AG08396 (cell line): ENCODE measurements at places on chromosomes 16 and 17.

- no peak for DNase-seq
These were observed 130.7 kb downstream of the CPPED1 start for GRCh38 chr16:12672986-12673385.

GRCh38 chr17:53527473-53527872 is 295.3 kb upstream of the KIF2B start:
- DNase-seq: no peak

DNA sequence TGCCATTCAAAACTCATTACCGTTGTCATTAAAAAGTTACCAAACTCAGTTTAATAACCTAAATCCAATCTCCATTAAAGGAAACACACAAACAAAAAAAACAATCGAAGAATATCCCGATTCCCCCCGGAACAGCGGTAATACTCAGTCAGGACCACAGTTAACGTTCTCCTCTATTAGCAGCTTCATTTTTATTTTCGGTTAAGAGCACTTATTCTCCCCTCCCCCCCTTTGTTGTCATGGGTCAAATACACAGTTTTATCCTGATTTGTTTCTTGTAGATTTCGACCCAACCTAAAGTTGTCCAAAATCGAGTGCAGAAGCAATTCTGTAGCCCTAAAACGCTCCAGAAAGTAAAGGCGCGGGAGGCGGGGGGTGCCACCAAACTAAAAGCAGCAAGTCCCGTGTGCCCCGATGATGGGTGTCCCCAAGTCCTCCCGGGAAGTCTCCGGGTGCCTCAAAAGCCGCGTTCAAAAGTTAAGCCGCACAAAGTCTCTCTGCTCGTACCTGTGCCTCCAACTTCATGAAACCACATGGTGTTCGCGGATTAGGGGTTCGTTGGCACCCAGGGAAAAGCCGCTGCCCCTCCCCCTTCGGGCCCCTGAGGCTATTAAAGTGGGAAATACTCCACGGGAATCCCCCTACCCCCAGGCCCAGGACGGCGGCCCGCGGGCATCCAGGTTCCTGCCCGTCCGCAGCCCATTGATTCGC is 996 bp downstream of the SUMO2 start:
- peak; percentile 28 for DNase-seq

DNA sequence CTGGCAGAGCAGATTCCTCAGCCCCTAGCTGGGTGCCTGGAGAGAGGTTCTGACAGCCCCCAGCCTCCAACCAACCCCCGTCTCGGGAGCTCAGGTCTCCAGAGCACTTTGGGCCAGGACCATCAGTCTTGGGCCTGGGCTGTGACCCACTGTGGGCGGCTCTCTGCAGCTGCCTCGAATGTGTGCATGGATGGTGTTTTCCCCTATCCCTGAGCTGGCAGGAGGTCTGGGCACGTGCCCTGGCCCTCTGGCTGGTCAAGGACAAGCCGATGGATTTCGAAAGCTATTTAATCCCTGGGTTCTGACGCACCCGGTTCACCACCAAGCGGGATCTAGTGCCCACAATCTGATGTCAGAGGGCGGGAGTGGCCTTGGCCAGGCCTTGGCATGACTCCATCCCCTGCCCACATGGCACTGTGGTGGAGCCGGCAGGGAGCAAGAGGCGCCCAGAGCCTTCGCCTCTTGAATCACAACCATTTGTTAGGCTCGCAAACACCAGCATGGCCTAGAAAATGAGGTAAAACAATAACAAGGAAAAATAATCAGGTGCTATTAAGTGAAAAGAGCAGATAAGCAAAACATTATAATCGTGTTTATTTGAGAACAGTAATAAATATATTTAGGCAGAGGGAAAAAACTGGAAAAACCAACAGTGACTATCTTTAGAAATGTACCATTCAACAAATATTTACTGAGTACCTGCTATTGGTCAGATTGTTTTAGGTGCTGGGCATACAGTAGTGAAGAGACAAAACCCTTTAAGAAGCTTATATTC is 69.3 kb upstream of the TOB1 start:
- no peak for DNase-seq

DNA sequence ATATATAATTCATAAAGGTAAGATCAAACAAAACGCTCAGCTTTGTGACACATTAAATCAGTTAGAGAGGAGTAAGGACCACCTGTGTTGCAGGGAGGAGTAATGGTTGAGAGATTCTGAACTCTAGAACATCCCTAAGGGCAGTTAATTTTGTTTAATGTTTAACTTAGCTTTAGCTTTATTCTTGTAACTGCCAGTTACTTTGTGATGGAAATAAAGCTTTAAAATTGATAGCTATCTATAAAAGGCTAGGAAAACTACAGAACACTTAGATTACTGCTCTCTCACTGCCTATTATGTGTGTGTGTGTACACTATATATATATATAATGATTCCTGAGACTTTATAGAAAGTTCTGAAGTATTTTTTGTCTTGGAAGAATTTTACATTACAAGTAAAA is 37.8 kb downstream of the PTRH2 start:
- DNase-seq: no peak

DNA sequence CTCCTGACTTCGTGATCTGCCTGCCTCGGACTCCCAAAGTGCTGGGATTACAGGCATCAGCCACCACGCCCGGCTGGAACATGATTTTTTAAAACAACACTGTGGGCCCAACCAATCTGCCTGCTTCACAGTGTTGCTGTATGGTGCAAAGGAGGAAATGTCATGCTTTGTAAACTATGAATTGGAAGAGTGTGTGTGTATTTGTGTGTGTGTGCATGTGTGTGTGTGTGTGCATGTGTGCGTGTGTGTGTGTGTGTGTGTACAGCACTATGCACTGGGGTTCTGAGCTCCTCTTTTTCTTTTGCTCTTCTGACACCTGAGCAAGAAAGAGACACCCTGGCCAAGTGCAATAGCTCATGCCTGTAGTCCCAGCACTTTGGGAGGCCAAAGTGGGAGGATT is 14.5 kb upstream of the CNOT1 start:
- DNase-seq: no peak

DNA sequence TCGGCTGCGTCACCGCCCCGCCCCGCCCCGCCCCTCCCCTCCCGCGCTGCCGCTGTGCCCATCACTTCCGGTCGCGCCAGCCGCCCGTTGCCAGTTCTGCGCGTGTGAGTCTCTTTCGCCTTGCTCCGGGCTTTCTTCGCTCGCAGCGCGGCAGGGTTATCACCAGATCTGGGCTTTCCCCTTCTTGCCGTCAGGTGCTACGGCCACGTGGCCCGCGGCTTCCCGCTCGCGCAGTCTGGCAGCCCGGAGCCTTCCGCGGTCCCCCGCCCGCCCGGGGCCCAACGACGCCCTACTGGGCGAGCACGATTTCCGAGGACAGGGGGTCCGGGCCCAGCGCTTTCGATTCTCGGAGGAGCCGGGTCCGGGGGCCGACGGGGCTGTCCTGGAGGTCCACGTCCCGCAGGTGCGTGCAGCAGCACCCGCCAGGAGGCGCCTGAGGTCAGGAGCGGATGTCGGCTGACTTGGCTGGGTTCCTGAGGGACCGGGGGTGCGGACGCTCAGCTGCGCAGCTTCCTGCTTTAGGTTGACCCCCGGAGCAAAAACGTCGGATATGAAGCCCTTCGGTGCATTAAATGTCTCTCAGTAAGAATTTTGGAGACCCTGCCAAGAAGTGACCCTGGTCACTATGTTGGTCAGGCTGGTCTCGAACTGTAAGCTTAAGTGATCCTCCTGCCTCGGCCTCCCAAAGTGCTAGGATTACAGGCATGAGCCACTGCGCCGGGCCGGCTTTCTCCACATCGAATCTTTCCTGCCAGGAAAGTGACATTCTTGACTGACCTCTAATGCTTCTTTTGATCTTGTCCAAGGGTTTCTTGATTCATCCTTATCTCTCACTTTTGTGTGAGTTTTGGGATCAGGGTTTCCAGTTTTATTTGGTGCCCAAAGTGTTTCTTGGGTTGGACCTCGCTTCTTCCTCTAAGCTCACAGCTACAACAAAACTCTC is at the start of gene METTL23:
Gene METTL23, plus strand, starts transcription at position 64 of the 943 bp plus-strand sequence. CDS start 2,872 bp downstream, outside the sequence.
- DNase-seq: peak; percentile 85

DNA sequence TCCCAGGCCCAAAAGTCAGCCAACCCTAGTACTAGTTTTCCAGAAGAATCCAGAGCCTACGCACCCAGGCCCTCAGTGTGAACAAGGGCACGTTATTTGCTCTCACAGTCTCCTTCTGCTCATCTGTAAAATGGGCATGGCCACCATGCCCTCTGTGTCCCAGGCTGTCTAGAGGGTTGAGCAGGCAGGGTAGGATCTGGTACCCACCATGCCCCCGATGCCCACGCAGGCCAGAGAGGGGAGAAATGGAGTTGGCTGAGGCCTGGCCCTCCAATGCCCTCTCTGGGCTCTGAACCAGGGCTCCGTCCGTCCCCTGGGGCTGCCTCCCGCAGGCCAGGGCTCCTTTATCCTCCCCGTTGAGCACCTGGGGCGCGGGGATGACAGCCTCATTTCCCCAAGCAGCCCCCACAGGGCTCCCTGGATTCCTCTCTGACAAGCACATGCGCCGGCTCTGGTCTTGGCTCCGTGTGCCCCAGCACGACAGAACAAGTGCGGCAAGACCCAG is 9.1 kb upstream of the BAHCC1 start:
- DNase-seq: no peak

- DNase-seq: no peak
These were observed 5.2 kb upstream of the TMEM97 start for GRCh38 chr17:28313841-28314240.

DNA sequence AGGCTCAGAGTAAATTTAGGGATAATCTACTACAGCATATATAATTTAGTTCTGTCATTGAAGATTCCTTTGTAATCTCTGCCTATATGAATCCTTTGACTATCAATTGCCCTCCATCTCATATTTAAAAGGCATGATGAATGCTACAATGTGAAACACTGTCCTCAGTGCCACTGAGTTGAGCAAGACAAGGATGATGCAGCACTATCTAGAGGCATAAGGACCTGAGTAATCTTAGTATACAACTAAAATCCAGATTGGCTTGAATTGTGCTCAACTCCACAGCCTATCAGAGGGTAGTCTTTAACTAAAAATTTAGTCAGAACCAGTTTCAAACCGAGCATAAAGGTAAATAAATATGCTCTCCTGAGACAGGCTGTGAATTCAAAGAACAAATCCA is 11.6 kb upstream of the STRADA start:
- DNase-seq: no peak

- no peak for DNase-seq
These were observed 40.2 kb downstream of the CNOT1 start for GRCh38 chr16:58589326-58589905.

- peak; percentile 94 for DNase-seq
These were observed 27.8 kb downstream of the GNPTG start for GRCh38 chr16:1379304-1380076.

GRCh38 chr16:27761816-27762215 is 211.9 kb downstream of the KATNIP start:
- no peak for DNase-seq

DNA sequence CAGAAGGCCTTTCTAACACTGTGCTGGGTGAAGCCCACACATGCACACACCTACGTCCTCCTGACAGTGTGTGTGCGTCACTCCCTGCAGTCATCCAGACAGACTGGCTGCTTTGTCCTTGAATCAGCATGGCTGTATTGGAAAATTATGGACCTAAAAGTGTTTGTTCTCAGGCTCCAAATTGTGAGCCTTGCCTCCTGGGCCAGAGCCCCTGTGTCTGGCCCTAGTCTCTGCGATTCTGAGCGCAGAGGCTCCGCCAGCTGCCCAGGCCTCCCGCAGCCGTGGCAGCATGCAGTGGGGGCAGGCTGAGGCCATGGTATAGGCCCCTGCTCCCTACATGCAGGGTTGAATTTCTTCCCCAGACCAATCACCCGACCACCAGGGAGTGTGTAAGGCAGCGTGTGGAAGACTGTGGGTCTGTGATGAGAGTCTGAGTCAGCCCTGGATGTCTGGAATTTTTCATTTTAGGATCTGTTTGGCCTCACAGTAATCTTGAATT is 166.9 kb downstream of the LGALS9B start:
- DNase-seq: peak; percentile 63

GRCh38 chr17:44733753-44734152 is 25.0 kb upstream of the ADAM11 start:
- DNase-seq: no peak

- no peak for DNase-seq
These were observed at the start of gene CCL3 for GRCh38 chr17:36089888-36090836. Gene CCL3, minus strand, starts transcription at chr17:36090143. Its CDS starts 85 bp downstream, at chr17:36090058.

DNA sequence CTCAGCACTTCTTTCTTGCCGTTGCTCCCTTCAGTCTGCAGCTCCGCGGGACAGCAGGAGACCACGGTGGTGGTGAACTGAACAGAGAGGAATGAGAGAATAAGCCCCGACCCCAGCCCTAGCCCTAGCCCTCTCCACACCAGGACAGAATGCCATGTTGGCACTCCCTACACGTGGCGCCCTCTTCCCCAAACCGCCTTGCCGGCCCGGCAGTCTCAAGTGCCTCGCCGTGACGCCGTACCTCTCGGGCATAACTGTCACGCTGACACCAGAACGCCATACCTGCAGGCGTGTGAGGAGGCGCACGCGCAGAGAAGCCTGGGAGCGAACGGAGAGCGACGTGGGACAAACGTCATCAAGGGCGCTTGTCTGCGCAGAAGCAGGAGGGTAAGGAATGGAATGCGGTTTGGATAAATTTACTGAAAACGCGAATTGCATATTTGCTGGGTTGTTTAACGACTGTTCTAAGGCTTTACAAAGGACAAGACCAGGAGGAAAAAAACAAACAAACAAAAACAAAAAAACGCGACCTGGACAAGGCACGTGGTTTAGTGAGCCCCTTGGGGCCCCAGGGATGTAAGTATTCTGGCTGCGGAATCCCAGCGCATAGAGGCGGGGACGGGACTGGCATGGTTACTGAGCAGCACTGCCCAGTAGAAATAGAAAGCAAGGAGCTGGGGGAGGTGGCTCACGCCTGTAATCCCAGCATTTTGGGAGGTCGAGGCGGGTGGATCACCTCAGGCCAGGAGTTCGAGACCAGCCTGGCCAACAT is at the start of gene AARSD1:
Gene AARSD1, minus strand, starts transcription at position 294 of the 772 bp plus-strand sequence. Its CDS starts 14 bp downstream, at position 280.
- peak; percentile 90 for DNase-seq

- peak; percentile 81 for DNase-seq
These were observed 622 bp downstream of the CUEDC1 start for GRCh38 chr17:57954397-57955182.

DNA sequence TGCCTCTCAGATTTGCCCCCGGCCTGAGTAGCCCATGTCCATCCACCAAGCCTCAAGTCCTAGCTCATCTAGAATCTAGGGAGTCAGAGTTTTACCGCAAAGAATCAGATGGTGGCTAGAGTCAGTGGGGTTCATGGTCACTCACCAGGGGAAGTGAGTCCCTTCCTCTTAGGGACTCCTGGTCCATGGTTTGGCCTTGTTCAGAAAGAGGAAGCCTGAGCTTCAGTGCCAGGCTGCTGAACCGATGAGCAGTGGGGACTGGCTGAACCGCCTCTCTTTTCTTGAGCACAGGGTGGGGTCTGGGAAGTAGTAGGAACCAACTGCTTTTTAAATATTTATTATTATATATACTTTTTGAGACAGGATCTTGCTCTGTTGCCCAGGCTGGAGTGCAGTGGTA is 160.3 kb downstream of the NTN1 start:
- DNase-seq: no peak

- DNase-seq: peak; percentile 50
These were observed 201.0 kb upstream of the NLRP1 start for GRCh38 chr17:5785338-5785737.

DNA sequence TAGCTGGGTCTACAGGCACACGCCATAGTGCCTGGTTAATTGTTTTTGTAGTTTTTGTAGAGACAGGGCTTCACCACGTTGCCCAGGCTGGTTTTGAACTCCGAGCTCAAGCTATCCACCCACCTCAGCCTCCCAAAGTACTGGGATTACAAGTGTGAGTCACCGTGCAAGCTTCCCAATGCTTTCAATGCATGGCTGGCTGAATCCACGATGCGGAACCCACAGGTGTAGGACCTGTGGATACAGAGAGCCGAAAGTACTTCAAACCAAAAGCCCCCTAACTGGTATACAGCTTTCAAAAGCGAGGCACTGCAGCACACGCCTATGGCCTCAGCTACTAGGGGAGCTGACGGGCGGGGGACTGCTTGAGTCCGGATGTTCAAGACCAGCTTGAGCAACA is 44.8 kb downstream of the METTL16 start:
- no peak for DNase-seq
